Stimulated activated naive CD4-positive, alpha-beta T cell treated with Interleukin-2 at 50 U/mL for 16 hours (primary cell): ENCODE measurements at places on chromosomes 1 and 21.
A peak's percentile ranks its signal among the peaks of the same experiment; 100 is the strongest.

DNA sequence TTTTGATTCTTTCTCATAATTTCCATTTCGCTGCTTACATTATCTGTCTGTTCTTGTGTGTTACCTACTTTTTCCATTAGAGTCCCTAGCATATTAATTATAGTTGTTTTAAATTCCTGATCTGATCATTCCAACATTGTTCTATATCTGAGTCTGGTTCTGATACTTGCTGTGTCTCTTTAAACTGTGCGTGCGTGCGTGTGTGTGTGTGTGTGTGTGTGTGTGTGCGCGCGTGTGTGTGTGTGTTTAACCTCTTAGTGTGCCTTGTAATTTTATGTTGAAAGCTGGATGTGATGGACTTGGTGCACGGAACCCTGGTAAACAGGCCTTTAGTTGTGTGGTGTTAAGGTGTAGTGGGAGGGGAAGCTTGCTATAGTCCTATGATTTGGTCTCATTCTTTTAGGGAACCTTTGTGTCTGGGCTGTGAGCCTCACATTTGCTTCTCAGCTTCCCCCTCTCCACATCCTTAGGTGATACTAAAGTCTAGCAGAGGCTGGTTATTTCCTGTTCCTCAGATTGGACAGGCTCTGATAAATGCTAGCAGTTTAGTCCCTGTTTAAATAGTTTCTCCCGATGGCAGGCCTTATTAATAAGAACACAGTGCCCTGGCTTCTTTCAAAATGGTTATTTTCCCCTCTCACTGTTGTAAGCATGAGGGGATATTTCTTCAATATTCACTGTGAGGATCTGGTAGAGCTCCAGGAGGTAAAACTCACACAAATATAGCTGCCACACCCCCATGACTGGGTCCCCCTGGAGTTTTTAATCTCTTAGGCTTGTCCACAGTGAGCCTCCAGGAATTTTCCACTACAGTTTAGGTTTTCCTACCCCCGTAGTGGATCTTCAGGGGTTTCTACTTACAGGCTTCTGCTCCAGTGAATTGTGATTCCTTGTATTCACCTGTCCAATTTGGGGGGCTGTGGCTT is 118.3 kb downstream of the GALNT2 start:
- DNase-seq = no peak

DNA sequence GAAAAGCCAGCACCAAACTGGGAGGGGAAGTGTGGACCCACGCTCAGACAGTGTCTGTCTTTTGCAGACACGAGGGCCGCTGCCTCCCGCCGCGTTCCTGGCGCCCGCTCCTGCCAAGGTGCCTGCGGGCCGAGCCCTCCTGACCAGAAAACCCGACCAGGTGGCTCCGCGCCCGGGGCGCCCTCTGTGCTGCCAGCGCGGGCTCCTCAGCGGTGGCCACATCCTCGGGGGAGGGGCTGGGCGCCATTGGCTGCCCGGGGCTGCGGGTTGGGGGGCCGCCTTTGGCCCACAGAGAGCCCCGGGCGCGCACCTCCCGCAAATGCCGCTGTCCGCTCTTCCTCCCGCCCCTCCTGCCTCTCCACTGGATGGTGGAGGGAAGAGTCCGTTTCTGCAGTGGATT is 22.4 kb upstream of the TRNAU1AP start:
- DNase-seq = no peak

GRCh38 chr1:175887521-175887920 is 144.1 kb upstream of the TNR start:
- DNase-seq = no peak

DNA sequence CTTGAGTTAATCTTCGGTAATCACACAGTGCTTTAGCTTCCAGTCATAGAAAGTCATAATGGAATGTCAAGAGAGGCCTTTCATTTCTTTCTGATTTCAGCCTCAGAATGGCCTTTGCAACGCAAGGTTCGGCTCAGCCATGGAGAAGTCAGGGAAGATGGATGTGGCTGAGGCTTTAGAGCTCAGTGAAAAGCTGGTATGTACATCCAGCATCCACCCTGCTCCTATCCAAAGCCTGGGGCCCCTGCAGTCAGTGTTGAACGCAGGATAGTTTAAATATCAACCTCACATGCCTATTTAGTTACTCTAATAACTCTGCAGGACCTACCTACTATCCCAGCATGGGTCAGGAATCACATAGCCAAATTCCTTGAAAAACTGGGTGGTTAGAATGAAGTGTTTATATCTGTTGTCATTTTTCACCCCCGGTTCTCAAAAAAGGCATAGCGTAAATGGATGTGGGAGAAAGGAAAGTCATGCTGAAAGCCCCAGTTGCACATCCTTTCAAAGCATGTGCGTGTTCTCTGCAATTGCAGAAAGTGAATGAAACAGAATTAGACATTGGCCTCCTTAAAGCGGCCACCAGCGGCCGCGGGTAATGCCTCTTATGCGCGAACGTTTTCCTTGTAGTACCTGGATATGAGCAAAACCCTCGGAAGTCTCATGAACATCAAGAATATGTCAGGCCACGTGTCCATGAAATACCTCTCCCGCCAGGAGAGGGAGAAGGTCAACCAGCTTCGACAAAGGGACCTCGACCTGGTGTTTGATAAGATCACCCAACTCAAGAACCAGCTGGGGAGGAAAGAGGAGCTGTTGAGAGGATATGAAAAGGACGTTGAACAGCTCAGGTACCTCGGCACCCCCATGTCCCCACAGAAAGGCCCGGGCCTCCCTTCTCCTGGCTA is 28.8 kb upstream of the EFHD2 start:
- no peak for DNase-seq

GRCh38 chr1:192386051-192386650 is 69.4 kb downstream of the RGS21 start:
- no peak for DNase-seq

- no peak for DNase-seq
Measured at GRCh38 chr1:25727635-25728286, 72.2 kb upstream of the SELENON start.

DNA sequence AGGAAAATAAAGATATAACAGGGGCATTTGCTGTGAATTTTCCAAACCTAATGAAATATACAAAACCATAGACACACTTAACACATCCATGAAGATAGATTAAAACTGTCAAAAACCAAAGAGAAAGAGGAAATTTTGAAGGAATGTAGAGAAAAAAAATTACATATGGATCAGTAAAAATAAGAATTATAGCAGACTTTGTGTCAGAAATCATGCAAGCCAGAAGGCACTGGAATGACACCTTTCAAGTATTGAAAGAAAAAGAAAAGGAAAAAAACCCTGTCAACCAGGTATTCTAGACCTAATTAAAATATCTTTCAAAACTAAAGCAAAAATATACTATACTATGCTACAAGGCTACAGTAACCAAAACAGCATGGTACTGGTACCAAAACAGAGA is 125.8 kb upstream of the PALMD start:
- no peak for DNase-seq

DNA sequence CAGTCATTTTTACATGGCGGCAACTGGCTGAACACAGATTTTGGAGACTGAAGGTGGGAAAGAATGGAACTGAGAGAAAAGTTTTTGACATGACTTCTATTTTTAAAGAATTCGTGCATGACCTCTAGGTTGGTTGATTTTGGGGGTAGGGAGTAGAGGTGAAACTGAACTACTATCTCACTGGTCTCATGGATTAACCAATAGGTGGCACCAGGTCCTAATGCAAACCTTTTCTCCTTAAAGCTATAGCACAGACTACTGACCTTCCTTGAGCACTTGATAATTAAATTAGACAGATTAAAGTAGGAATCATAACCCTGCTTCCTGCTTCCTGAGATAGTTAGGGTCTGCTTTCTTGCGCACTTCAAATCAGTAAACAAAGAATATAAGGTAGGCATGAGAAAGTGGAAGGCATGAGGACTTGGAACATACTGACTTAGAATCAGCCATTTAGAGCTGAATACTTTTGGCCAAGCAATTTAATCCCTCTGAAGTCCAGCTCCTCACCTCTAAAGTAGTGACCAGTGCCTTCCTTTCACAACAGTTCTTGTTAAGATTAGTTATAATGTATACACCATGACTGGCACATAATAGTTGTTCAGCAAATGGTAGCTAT is 206.0 kb downstream of the CENPF start:
- no peak for DNase-seq

GRCh38 chr1:110565565-110565964 is 40.6 kb downstream of the KCNA2 start:
- no peak for DNase-seq

DNA sequence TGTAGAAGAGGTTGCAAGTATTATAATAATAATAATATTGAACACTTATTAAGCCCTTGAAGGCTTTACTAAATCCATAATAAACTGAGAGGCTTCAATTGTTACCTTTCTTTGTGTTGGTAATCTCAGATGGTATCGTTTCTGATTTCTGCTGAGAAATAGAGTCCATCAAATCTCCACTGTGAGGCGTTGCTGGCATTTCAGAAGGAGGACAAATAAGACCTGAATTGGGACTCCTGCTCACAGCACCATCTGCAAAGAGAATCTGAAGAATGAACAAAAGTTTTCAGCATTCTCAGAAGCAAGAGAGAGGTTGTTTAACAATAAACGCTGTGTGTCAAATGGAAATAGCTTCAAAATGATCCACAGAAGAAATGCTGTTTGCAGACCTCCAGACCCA is 93.7 kb downstream of the WDR3 start:
- no peak for DNase-seq

DNA sequence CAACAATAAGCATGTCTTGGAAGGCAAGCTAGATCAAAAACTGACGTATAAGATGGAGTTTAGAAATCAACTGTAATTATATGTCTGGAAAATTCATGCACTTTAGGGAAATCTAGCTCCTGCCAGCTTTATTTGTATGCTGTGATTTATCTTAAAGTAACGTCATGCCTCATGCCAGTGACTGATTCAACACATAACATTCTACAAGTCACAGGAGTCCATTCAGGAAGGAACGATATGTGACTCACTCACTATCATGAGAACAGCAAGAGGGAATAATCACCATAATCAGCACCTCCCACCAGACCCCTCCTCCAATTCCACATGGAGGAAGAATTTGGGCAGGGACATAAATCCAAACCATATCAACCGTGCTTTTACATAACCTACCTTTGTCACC is 682.4 kb upstream of the ADAMTS5 start:
- DNase-seq = no peak

DNA sequence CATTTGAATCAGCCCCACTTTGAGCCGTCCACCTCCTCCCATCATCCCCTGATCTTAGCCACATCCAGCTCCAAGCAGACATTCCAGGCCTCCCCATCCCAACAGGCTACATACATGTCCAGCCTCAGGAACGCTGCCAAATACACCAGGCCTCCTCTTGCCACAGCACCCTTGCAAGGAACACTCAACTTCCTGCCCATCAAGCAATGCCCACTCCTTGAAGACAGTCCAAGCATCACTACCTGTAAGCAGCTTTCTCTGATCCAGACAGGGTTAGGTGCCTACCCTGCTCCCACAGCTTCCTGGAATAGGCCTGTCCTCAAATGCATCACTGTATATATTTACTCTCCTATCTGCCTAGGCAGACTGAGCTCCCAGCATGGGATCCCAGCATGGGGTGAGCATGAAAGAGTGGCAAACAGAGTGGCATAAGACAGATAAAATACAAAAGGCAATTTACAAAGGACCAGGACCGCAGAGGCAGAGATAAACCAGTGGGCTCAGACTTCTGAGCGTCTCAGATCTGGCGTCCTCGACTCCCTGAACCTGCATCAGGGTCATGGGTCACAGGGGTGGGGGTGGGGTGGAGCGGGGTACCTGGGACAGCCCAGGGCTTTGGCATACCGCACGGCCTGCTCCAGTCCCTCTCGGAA is 816 bp downstream of the HYI start:
- no peak for DNase-seq

- peak; percentile 20 for DNase-seq
Measured at GRCh38 chr1:203342192-203342940, 8.6 kb downstream of the FMOD start.

GRCh38 chr1:54121482-54122134 is 31.2 kb downstream of the CDCP2 start:
- peak; percentile 5 for DNase-seq

DNA sequence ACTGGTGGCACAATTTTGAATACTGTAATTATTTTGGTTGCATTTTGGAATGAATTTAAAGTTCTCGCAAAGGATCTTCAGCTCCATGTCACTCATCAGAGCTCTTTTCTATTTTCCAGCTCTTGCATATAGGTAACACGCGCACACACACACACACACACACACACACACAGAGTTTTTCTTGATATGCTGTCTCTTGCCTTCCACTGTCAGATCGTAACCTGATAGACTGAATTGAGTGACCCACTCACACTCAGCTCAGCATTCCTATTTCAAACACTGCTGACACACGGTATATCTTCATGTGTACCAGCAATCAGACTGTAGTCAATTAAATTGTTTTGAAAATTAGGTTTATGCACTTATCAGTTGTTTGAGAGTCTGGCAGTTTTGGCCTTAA is 214.1 kb downstream of the PBX1 start:
- DNase-seq = no peak
